ENCODE measurements at places on chromosomes 5 and 9.

DNA sequence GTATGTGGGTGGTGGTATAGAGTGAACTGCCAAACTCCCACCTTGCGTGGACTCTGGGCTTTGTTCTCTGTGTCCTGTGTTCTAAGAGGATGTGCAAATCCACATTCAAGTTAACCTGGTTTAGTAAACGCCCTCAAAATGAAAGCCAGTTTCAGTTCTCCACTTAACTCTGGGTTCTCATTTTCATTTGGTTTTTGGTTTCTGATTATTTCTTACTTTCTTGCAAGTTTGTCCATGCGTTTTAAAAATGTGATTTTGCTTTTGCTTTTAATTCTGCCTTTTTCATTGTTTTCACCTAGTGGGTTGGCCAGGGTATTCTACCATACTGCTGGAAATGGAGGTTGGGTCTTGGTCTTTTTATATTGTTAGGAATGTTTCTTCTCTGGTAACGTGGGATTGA is 38.2 kb downstream of the GALNT10 start:
- DNase-seq: no peak

DNA sequence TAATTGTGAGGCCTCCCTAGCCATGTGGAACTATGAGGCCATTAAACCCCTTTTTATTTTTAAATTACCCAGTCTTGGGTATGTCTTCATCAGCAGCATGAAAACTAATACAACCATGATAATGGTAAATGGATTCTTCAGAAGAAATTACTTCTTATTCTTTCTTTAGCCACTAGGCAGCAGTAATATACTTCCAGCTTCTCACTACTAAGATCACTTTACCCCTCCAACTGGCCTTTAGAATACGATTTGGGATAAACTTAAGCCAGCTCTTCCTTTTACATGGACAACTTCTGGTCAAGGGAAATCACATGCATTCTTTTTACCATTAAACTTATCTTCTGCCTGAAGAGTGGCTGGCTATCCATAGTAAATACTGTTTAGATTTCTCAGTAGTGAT is 355.4 kb downstream of the MAN2A1 start:
- DNase-seq: no peak

DNA sequence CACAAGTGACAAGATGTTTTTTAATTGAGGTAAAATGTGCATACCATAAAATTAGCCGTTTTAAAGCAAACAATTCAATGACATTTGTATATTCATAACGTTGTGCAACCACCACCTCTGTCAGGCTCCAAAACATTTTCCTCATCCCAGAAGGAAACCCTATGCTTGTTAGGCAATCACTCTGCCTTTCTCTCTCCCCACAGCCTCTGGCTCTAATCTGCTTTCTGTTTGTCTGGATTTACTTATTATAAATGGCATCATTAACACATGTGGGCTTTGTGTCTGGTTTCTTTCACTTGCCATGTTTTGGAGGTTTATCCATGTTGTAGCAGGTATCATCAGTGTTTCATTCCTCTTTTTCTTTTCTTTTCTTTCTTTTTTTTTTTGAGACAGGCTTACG is 1.4 kb upstream of the N4BP3 start:
- DNase-seq: no peak

DNA sequence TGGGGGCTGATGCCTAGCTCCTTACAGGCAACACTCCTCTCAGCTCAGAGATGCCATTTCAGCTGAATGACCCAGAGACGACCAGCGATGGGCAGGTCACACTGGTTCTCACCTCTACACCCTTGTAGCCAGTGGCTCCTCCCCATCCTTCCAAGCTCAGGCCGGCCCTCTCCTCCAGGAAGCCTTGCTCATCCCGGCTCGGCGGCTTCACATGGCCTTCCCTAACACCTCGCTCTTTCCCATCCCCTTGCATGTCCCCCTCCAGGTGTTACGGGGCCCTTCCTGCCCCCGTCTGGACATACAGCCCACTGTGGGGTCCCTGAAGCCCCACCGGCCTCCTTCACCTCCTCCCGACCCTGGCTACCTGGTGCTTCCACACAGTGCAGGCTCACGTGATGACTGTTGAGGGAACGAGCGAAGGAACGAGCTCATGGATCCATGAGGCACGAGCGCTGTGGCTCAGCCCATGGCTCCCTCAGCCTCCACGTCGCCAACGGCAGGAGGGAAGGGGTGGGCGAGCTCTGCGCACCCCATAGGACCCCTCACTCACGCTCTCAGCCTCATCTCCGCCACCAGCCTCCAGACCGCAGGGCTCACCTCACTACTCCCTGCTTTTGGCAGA is 45.7 kb downstream of the SARDH start:
- DNase-seq: no peak

DNA sequence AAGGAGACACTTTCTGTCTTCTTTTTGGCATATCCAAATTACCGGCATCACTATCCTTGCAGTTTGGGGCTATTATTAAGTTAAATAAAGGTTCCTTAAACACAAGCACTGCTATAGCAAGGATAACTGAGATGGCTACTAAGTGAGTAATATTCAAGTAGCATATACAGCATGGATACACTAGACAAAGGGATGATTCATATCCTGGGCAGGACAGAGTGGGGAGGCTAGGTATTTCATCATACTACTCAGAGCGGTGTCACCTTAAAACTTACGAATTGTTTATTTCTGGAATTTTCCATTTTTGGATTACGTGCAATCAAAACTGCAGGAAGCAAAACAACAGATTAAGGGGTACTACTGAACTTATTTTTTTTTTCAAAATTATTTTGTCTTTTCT is 54.1 kb downstream of the FER start:
- no peak for DNase-seq

- no peak for DNase-seq
Measured at GRCh38 chr9:107064378-107064777, 201.4 kb downstream of the ZNF462 start.

- no peak for DNase-seq
Measured at GRCh38 chr5:79716839-79717238, 27.2 kb downstream of the CMYA5 start.

DNA sequence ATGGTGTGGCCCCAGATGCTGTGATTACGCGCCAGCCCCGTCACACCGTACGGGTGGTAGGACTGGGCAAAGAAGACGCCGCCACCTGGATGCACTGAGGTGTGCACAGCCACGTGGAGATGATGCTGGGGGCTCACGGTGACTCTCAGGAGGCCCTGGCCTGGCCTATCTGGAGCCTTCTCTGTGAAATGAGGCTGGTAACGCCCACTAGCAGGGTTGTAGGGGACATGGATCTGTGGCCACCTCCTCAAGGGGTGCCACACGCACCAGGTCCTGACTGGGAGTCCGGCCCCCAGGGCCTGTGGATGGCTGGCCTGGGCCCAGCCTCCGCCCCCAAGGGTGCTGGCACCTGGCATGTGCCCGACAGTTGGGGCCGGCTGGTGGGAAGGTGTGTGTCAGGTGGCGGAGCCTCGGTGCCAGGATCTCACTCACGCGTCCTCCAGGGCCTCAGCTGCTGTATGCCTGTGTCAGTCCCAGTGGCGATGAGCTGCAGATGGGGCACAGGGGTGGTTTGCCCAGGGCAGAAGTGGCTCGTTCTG is 32.4 kb downstream of the NEK6 start:
- no peak for DNase-seq

GRCh38 chr5:30607301-30607894 is 586.1 kb upstream of the CDH6 start:
- no peak for DNase-seq

GRCh38 chr5:152094060-152094459 is 169.4 kb upstream of the GLRA1 start:
- no peak for DNase-seq

GRCh38 chr9:138071292-138071691 is 193.7 kb downstream of the CACNA1B start:
- DNase-seq: no peak

- no peak for DNase-seq
Measured at GRCh38 chr5:66518753-66519152, 77.4 kb upstream of the MAST4 start.

- DNase-seq: peak; percentile 35
Measured at GRCh38 chr9:82588301-82589180, 474.4 kb downstream of the RASEF start.

DNA sequence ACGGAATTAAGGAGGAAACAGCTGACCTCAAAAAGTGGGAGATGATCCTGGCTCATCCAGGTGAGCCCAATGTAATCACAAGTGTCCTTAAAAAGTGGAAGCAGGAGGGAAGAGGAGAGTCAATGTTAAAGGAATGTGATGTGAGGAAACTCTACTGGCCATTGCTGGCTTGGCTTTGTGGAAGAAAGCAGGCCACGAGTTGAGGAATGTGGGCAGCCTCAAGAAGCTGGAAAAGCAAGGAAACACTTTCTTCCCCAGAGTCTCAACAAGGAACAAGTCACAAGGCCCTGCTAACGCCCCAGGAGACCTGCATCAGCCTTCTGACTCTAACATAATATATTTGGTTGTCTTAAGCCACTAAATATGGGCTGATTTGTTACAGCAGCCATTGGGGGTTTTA is 252.8 kb downstream of the PSAT1 start:
- no peak for DNase-seq

GRCh38 chr5:172772112-172772906 is 1.3 kb upstream of the DUSP1 start:
- DNase-seq: peak; percentile 93

GRCh38 chr9:126528111-126528510 is 85.6 kb upstream of the LMX1B start:
- DNase-seq: no peak

DNA sequence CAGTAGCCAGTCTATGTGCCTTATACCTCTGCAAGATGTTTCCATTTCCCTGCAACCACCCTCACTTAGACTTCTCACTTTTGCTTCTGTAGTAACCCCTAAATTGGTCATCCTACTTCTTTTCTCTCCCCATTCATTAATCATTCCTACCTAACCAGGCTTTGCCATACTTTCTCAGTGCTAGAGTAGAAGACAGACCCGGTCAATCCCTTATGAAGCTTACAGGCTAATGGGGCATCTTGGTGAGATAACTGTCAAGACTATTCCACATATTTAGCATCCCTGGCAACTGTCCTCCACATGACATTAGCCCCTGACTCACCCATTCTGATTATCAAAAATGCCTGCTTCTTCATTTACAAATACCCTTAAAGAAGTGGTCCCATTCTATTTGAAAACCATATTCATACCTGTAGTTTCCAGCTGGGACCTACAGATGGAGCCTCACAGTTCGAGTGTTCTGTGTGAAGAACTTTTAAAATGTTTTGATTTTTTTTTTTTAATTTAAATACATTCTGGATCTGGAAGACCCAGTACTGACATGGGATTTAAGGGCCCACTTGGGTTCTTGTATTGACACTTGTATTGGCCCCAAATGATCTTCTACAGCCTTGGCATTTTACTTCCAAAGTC is 21.0 kb downstream of the F2RL2 start:
- DNase-seq: no peak

GRCh38 chr9:35364817-35365585 is 124.9 kb upstream of the RUSC2 start:
- DNase-seq: no peak

GRCh38 chr9:70954126-70954525 is 167.3 kb downstream of the TRPM3 start:
- DNase-seq: no peak

- DNase-seq: no peak
Measured at GRCh38 chr5:91182763-91183162, 200.4 kb downstream of the ARRDC3 start.

GRCh38 chr9:136433043-136433715 is 6.5 kb downstream of the INPP5E start:
- DNase-seq: no peak

GRCh38 chr5:134937526-134937925 is 30.2 kb upstream of the CATSPER3 start:
- DNase-seq: no peak

- peak; percentile 31 for DNase-seq
Measured at GRCh38 chr5:94968507-94969095, 316.3 kb downstream of the MCTP1 start.

DNA sequence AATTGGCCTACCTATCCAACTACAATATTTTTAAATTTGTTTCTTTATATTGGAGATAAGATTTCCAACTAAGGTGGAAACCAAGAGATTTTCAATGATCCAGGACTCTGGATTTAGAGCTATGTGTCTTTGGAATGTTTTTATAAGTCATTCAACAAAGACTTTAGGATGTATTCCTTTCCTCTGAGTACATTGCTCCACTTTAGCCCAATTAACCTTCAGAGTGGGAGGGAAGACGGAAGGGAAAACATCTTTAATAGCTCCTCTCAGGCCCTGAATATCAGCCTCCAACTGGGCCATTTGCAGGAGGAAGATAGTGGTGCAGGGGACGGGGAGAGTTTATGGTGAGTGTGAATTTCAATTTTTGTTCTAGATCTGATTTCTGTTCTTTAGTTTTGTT is 239.2 kb downstream of the PIK3R1 start:
- no peak for DNase-seq

- DNase-seq: no peak
Measured at GRCh38 chr9:96323169-96323568, 21.2 kb upstream of the HSD17B3 start.

GRCh38 chr5:114192108-114192507 is 169.8 kb upstream of the KCNN2 start:
- DNase-seq: no peak

DNA sequence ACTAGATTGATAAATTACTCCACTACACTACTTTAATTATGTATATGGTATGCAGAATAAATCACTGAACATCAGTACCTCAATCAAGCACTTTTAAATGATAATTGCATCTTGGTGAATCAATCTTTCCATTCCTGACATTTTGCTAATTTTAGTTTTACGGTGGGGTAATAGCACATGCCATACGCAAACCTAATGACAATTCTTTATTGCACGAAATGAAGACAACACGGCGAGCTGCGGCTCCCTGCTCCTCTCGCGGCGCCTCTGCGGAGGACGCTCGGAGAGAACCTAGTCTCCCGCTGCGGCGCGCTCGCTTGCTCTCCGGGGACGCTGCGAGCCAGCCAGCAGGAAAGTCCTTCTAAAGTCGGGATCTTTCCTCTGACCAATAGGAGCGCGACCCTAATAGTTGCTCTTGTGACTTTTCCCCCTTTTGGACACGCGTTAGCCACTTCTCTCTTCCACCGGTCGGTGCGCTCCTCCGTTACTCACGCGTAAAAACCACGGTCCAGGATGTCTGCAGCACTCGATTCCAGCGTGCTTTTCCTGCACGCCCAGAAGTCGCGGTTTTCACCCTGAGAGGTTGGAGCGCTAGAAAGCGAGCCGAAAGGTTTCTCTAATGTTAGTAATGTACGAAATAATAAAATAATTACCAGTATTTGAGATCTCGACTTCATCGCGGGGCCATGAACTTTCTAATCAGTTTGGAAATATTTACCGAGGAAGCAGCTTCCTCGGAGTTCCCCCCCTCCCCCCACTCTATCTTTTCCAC is 1.0 kb upstream of the MEF2C start:
- DNase-seq: peak; percentile 83

GRCh38 chr9:70535546-70536323 is 121.3 kb upstream of the KLF9 start:
- DNase-seq: no peak

Measured in right kidney (tissue), 9 donors.